ENCODE measurements at places on chromosomes 4 and X.

- DNase-seq = no peak
Measured at GRCh38 chr4:135357091-135357490, 1155.5 kb upstream of the PABPC4L start.

DNA sequence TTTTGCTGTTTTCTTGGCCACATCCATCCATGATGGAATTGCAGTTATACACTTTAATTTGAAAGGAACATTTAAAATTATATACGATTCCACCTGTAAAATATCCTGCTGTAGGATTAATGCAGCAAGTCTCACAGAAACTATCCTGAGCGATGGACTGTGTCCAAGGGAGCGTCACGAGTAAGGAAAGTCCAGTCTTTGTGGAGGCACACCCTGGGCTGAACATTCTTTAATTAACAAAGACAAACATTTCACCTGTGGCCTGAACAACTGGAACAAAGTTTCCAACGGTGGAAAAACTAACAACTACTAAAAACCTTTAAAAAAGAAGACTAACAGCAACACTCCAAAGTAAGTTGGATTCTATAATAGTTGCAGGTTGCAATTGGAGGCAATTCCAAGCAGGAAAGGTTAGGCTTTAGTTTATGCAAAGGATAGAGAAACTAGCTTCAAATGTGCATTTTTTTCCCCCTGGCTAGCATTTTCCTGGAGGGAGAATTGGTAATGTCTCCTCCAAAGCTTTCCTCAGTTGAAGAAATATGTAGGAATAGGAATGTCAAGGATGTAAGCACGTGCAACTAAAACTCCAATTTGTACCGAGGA, 11.0 kb downstream of the EREG start:
- no peak for DNase-seq

GRCh38 chr4:169758401-169758962, 738 bp upstream of the HPF1 start:
- DNase-seq = no peak

GRCh38 chr4:37443137-37443536, 198.6 kb downstream of the NWD2 start:
- no peak for DNase-seq
